ENCODE measurements at places on chromosomes 2 and 18.

DNA sequence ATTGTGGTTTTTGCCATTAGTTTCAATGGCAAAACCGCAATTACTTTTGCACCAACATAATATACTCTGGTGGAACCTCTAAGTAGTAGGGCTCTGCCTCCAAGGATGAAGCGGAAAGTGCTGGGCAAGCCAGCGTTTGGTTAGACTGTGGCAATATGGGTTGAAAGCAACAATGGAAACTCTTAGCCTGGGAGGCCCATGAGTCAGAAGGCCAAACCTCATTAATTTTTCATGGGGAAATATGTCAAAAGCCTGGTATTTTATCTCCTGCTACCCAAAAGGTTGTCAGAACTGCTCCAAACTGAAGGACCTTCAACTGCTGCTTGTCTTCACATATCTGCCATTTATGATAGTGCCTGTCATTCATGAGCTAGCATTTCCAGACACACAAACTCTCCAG is 179.1 kb upstream of the CYP26B1 start:
- no peak for DNase-seq

DNA sequence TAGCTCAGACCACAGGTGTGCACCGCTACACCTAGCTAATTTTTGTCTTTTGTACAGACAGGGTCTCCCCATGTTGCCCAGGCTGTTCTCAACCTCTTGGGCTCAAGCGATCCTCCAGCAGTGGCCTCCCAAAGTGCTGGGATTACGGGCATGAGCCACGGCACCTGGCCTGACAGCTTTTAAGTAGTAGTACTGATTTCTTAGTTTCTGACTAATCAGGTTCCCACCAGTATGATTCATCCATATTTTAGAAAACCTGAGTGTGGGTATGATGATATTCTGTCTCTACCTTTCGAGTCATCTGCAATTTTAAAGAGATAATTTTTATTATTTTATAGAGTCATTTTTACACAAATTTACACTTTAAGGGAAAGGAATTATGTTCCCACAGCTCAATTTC is 46.4 kb upstream of the GULP1 start:
- DNase-seq = no peak

DNA sequence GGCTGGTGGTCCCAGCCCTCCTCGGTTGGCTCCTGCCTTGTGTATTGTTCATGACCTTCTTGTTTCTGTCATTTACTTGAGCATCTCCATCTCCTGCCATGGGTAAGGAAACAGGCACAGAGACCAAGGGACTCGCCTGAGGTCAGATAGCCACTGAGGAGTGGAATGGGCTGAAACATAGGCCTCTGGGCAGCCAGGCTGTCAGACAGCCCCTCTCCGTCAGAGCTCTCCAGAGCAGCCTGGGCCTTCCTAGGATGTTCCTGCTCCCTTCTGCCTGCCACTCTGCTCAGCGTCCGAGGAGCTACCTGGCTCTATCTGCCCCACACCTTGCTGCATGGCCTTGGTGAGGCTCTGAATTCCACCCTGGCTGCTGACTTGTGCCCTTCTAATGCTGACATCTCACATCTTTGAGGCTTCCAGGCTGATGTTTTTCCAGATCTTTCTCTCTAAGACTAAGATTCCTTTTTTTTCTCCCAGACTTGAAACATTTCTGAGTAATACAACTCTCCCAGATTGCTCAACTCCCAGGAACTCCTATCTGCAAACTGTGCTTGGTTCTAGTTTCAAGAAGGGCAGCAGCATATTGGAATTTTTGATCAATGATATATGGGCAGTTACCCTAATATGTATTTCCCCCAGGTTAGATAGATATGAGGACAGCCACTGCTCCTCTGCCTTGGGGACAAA is 67.7 kb downstream of the MCFD2 start:
- no peak for DNase-seq

- DNase-seq = no peak
Observed at GRCh38 chr2:74836675-74837401, 2.9 kb downstream of the HK2 start.

DNA sequence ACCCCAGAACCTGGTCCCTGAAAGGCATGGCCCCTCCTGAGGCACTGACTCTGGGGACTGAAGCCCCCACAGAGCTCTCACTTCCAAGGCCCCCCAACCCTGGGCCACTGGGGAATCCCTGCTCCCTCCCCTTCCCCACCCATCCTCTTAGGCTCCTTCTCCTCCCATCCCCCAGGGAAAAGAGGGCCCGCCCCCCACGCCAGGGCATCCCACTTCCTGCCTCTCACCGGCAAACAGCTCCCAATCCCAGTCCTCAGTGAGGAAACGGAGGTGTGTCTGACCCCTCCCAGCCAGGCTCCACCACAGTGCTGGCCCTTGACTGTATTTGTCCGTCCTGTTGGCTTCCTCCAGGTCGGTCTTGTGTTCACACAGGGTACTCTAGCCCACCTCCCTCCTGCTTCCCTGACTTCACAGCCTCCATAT is 35.0 kb upstream of the PTMA start:
- peak; percentile 84 for DNase-seq

GRCh38 chr2:98015671-98016070 is 19.9 kb upstream of the TMEM131 start:
- DNase-seq = no peak

DNA sequence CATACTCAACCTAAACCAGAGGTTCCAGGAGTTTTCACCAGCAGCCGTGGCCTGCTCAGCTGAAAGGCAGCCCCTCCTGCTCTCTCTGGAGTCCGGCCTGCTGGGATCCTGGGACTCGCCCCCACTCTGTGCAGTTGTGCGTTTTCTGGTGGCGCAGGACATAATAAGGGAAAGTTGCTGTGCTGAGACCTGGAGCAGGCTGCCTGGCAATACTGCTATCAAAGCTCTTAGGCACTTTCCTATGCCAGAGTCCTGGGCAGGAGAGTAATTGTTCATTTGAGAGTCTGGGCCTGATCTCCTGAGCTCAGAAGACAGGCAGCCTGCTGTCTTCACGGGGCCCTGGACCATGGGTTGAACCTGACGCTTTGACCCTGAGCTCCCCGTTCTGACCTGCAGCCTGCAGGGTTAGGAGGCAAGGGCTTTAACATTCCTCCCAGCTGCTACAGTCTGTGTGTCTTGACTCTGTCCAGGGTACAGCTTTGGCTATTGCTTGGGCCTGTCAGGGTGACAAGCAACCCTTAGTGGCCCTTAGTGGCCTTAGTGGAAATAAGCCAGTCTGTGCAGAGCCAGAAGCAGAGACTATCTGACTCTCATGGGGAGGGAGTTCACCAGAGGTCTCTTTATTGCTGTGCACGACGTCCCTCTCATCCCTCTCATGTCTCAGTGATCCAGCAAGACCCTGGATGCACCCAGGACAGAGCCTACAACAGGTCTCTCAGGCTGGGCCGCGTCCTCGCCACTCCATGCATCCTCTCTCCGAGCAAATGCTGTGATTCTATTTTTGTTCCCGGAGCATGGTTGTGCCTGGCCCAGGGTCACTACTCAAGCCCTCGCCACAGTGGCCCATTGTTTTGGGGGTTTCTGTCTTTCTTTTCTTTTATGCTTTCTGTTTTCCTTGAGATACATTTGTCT is 60.6 kb downstream of the ACKR3 start:
- no peak for DNase-seq

GRCh38 chr2:96887493-96888012 is 17.7 kb upstream of the SEMA4C start:
- DNase-seq = no peak

GRCh38 chr2:126770466-126770865 is 114.5 kb downstream of the GYPC start:
- DNase-seq = no peak
